Upper lobe of right lung (tissue), 1 donor: ENCODE measurements at places on chromosomes 2 and 18.
A peak's percentile ranks its signal among the peaks of the same experiment; 100 is the strongest.

- no peak for DNase-seq
Measured at GRCh38 chr2:224849264-224849663, 133.1 kb upstream of the CCDC195 start.

- DNase-seq, result no peak
Measured at GRCh38 chr2:57516698-57517340, 529.8 kb upstream of the VRK2 start.

GRCh38 chr2:225820826-225821225 lies 421.3 kb downstream of the NYAP2 start:
- DNase-seq, result no peak

- no peak for DNase-seq
Measured at GRCh38 chr18:13500869-13501542, 225.4 kb downstream of the FAM210A start.

DNA sequence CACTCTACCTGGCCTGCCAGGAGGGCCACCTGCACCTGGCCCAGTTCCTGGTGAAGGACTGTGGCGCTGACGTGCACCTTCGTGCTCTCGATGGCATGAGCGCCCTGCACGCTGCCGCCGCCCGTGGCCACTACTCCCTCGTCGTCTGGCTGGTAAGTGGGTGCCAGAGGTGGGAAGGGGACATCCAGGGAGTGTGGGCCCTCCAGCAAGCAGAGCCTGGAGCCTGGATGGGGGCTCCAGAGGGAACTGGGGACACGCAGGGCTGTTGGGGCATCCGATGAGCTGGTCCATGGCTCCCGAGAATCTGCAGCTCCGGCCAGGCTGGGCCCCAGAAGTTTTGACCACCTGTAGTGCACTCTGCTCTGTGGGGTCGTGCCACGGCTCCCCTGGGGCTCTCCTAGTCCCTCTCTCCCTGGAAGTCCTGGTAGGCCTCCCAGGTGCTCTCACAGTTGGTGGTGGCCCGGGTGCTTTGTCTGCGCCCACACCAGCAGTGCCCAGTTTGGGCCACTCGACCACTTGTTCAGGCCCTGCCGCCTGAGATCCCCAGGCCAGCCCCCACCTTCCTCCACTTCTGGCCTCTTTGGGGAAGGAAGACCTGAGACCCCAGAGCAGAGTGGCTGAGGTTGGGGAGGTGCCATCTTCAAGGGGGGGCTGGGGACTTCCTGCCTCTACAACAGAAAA lies 4.7 kb downstream of the ESPNL start:
- DNase-seq, result peak; percentile 60

DNA sequence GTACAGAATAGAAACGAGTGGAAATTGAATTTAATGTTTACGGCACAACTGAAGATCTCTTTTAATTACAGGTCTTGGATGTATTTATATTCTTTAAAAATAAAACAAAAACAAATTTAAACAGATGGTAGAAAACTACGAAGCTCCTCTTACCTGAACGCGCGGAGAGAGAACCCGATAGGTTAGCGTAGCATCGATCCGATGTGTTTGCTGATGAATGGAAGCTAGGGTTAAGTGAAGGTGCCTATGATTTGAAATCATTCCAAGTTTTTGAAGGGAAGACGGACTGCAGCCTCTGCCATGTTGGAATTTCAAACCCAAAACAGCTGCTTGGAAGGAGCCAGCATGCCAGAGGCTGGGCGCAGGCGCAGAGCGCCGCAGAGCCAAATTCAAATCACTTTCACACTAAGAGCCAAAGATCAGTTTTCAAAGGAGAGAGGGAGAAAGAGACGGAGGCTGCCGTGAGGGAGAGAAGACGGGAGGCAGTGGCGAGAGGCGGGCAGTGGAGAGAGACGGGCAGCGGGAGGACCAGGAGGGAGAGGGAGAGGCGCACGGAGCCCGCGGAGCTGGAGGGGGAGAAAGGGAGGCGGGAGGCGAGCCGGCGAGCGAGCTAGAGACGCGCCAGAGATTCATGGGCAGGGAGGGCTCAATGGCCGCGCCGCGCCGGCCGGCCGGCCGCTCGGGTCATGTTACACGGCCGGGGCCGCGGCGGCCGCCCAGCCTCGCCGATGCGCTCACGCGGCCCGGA lies at the start of gene FIGN:
Gene FIGN (minus strand): TSS at position 324 of the 748 bp plus-strand sequence. CDS start 1,081 bp downstream, outside the sequence.
- DNase-seq, result peak; percentile 86

GRCh38 chr2:72427022-72427861 lies 279.6 kb upstream of the CYP26B1 start:
- no peak for DNase-seq

DNA sequence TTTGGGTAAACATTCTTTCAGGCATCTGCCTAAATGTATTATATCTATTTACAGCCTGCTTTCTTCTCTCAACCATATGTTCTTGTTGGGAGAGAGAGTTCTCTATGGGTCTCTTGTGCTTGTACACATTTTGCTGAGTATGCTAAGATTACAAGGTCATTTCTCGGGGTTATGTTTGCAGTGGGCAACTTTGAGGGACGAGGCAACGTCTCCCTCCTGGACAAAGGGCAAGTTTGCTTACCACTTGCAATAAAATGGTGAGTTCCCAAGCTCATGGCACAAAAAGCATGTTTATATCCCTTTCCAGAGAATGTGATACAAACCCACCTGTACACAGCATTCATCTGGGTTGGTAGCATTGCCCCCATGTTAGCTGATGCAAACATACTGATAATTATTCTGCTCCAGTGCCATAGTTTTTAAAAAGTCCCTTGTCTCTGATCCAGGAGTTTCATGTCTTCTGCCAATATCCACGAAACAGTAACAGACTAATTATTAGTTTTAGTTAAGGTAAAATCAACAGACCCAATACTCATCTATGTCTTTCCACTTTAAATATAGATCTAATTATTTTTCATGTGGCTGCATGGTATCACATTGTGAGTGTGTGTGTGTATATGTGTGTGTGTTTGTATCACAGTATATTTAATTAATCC lies 84.2 kb upstream of the MAPK4 start:
- no peak for DNase-seq

DNA sequence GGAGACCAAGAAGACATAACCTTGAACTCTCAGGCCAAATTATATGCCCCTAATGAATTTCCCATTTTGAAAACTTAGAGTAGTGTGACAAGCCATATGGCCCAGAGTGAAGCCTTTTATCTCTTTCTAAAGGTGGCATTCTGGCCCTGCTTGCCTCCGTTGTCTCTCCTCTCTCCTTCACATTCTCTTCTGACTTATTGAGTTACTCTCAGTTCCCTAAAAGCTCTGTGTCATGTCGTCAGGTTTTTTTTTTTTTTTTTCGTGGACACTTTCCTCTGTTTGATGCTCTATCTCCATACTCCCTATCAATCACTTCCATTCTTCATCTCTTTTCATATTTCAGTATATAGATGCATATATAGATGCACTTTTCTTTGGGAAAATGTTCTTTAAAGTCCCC lies 128.1 kb upstream of the RPRM start:
- no peak for DNase-seq

GRCh38 chr2:128457716-128458115 lies 139.0 kb upstream of the HS6ST1 start:
- DNase-seq, result peak; percentile 19

DNA sequence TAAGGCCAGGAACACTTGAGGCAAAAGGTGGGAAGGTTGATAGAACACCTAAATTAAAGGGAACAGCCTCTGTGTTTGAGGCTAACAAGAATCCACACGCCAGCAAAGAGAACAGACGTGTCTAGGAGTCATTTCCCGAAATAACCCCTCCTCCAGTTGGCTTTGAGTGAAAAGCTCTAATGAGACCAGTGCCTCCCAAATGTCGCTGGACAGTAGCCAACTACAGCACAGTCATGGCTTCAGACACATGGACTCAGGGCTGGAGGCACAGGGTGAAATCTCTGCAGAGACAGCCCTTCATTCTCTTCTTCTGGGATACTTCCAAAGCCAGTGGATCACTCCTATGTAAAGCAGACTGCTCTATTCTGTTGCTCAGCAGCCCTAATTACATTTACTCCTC lies 49.6 kb downstream of the SOWAHC start:
- no peak for DNase-seq

- DNase-seq, result no peak
Measured at GRCh38 chr2:118333664-118334063, 245.4 kb downstream of the INSIG2 start.

- no peak for DNase-seq
Measured at GRCh38 chr2:37037771-37038170, 46.4 kb downstream of the HEATR5B start.

- DNase-seq, result no peak
Measured at GRCh38 chr2:30584116-30584515, 137.1 kb downstream of the LCLAT1 start.

GRCh38 chr2:145495590-145495989 lies 975.7 kb upstream of the ZEB2 start:
- DNase-seq, result no peak

- DNase-seq, result no peak
Measured at GRCh38 chr18:74528913-74529312, 5.4 kb upstream of the CNDP1 start.

DNA sequence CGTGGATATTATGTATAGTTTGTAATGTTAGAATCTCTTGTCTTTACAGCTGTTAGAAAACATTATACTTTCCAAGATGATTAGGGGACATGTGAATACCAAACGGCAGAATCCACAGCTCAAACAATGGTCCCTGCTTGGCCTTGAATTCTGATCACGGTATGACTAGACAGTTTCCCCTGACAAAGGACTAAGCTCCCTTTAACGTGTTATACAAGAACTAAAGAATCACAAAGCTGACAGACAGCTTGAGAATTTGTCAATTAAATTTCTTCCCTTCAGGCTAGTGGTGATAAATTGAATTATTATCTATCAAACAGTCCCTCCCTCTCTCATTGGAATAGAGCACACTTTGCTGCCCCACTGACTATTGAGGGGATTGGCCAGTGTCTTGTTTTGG lies 359.2 kb upstream of the ID2 start:
- DNase-seq, result no peak

GRCh38 chr2:96693286-96694200 lies 46.3 kb downstream of the LMAN2L start:
- DNase-seq, result peak; percentile 58

GRCh38 chr2:72956936-72957335 lies 39.6 kb downstream of the EMX1 start:
- DNase-seq, result no peak

- no peak for DNase-seq
Measured at GRCh38 chr2:154568413-154568812, 130.1 kb upstream of the KCNJ3 start.

DNA sequence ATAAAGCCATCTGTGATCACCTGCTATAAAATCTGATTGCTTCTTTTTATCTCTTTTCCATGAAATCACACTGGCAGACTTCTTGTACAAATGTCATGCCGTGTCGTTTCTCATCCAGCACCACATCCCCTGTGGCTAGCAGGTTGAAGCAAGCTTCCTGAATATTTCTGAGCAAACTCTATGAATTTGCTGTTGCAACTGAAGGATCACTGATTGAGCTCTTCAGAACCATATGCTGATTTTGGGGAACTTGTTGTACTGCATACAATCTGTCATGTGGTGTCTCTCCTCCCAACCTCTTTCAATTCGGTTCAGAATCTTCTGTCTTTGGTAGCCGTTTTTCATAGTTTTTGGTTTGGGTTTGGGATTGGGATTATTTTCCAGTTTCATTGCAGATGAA lies 57.7 kb upstream of the RBMS1 start:
- DNase-seq, result no peak

- DNase-seq, result no peak
Measured at GRCh38 chr2:231280846-231281245, 82.4 kb downstream of the ARMC9 start.

DNA sequence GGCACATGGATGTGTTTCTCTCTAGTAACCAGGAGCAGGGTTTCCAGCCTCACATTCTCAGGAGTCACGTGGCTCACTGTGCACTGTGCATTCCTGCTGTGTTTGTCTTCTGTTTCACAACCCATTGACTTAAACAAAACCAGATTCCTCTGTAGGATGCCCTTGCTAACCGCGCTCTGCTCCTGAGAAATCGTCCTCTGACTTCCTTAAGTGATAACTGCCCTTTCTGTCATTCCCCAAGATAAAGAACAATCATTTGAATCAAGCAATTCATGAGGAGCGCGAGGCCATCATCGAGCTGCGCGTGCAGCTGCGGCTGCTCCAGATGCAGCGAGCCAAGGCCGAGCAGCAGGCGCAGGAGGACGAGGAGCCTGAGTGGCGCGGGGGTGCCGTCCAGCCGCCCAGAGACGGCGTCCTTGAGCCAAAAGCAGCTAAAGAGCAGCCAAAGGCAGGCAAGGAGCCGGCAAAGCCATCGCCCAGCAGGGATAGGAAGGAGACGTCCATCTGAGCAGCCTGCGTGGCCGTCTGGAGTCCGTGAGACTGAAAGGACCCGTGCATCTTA lies 60.2 kb downstream of the RALBP1 start:
- no peak for DNase-seq

GRCh38 chr2:171200469-171200868 lies 39.8 kb upstream of the TLK1 start:
- DNase-seq, result no peak

DNA sequence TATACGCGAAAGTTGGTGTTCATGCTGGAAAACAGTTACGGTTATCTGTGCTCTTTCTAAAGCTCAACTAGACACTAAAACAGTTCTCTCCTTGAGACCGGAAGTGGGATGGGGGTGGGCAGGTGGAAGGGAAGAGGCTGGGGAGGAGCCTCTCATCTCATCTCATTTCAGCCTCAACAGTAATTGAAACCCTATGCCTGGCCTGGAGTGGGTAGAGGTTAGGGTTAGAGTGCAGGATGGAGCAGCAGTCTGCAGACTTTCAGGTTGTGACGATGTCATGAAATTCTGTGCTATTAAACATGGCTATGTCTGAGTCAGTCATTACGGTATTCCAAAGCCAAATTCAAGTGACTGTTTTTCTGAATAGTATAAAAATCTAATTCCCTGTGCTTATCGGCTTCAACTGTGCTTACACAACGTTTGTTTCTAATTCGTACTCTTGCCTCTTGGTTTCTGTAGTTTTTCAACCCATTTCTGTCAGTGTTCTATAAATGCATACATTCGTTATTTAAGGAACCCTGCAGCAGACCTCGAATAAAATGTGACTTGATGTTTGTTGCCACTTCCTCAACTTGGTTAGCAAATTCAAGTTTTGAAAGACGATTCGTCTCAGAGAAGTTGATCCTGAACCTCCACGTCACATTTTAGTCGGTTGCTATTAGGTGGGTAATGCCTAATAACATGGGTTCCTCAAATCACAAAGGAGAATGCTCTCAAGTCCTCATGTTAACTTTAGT lies 75.8 kb upstream of the TCF7L1 start:
- no peak for DNase-seq

DNA sequence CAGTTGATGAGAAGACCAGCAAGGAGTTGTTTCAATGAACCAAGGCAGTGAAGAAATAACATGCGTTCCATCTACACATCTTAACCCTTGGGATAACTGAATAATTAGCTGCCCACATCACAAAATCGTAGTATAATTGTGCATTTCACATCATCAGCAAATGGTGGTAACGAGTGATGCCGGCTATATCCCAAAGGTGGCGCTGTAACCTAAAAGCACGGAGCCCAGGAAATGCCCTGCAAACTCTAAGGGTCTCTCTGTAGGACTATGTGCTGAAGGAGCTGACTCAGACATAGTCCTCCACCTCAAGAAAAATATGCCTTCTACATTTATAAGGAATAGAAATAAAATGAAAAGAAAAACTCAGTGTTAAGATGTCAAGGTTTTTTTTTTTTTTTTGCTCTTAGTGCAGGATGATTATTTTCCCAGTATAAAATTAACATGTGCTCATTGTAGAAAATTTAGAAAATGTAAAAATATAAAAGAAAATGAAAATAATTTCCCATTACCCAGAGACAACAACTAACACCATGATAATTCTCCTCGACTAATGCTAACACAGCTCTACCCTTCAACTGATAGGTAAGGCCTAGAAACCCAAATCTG lies 23.1 kb upstream of the DSG3 start:
- no peak for DNase-seq

GRCh38 chr18:57390044-57390443 lies 37.7 kb downstream of the ST8SIA3 start:
- no peak for DNase-seq
